Activated gamma-delta T cell treated with Interleukin-2 at 50 U/mL for 16 hours (primary cell): ENCODE measurements at places on chromosomes 5 and 9.

- no peak for DNase-seq
Observed at GRCh38 chr5:1724822-1725602, 74.6 kb downstream of the MRPL36 start.

DNA sequence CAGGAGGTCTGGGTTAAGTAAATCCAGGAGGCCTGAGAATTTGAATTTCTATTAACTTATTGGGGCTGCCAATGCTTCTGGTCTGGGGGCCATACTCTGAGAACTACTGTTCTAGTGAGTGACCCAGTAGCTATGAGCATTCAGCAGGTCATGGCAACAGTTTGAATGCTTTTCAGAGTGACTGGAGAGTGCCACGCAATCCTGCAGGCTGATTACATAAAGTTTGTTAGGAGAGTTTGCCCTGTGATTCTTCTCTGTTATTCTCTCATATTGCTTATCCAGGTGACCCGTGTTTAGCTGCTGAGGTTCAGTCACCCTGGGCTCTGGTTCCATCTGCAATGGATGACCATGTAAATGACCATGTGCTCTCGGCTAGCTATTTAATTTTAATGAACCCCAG, 22.2 kb upstream of the TMED7 start:
- DNase-seq = no peak

- no peak for DNase-seq
Observed at GRCh38 chr5:35417040-35417439, 186.8 kb upstream of the PRLR start.

DNA sequence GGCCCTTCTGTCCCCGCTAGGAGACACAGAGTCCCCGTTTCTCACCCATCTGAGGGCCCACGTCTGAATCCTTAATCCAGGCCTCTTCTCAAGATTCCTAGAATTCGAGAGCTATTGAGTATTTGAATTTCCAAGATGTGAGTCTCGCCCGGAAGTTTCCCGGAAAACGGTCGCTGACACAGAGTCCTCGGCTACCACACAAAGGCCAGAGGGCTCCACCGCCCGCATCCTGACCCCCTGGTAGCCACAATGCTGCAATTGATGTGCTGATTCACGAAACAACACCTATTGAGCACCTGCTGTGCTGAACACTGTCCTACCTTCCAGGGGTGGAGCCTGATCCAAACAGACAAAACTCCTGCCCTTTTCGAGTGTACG, 670 bp upstream of the FBP1 start:
- DNase-seq = no peak

DNA sequence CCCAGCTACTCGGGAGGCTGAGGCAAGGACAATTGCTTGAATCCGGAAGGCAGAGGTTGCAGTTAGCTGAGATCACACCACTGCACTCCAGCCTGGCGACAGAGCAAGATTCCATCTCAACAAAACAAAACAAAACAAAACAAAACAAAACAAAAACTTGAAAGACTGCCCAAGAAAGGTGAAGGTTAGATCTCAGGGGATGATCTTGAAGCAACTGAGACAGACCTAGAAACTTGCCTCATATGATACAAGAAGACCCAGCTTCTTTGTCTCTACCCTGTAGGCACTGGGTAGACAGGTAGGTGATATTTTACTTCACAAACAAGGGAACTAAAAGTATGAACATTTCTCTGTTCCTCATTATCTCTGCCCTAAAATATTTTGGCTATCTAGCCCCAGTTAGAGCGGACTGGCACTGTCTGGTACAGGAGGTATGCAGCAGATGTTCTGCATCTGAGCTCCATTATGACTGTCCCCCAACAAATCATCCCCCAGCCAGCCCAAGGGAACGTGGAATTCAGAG, 26.3 kb upstream of the SHOC1 start:
- no peak for DNase-seq

- no peak for DNase-seq
Observed at GRCh38 chr5:39461007-39461682, 36.4 kb upstream of the DAB2 start.

- no peak for DNase-seq
Observed at GRCh38 chr5:103259705-103260355, 1.3 kb downstream of the MACIR start.

DNA sequence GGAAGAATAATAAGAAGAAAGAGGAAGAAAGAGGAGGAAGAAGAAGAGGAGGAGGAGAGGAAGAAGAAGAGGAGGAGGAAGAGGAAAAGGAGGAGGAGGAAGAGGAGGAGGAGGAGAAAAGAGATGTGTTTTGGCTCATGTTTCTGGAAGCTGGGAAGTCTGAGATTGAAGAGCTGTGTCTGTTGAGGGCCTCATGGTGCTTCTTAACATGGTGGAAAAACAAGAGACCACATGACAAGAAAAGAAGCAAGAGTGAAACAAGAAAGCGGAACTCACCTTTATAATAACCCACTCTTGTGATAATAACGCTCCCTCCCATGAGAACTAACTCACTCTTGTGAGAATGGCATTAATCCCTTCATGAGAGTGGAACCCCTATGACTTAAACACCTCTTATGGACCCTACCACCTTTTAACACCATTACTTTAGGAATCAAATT, 36.1 kb upstream of the RANBP6 start:
- DNase-seq = no peak

DNA sequence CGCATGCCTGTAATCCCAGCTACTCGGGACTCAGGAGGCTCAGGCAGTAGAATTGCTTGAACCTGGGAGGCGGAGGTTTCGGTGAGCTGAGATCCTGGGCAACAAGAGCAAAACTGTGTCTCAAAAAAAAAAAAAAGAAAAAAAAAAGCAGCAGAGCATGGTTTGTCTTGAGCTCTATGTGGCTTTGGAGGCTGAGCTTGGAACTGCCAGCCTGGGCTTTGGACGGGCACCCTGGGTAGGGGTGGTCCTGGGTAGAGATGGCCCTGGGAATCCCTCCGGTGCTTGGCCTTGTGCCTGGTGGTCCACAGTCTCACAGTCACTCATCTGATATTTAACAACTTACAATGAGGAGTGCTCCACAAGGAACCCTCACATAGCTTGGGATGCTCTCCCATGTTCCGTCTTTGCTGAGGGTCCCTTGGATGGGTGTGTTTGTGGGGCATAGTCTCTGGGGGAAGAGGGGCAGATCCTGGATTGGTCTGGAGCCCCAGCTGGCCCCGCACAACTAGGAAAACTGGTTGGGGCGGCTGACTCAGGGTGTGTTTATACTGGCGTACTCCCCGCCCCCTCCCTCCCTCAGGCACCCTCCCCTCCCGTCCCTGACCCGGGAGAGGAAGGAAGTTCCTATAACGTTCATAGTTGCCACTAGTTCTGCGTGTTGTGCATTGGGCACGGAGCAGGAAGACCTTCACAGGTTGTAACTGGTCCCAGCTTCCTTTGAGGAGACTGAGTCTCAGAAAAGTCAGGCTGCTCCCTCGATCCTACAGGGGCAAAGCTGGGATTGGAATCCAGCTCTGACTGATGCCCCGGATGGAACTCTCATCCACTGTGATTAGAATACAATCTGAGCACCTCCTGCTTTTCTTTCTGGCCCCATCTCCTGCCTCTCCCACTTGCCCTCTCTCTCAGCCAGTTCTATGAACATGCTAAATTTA, 11.2 kb downstream of the IER5L start:
- no peak for DNase-seq

- DNase-seq = no peak
Observed at GRCh38 chr5:181203777-181204112, 1.3 kb downstream of the TRIM7 start.

DNA sequence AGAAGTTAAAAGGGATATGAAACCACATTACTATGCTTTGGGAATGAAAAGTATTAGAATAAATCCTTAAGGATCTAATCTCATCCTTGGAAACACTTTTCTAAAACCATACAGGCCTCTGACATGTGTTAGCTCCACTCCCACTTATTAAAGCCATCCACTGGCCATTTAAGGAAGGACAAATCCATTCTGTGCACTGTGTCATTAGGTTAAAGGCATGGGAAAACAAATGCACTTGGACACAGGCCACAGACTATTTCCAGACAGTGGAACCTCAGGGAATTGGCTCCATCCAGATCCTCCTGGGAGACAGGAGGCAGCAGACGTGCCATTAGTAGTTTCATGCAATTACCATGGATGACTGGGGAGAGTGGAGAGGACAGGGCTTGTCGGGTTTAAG, 454.9 kb downstream of the ENC1 start:
- no peak for DNase-seq

GRCh38 chr5:128904805-128905567, 60.3 kb upstream of the SLC27A6 start:
- DNase-seq = no peak

- DNase-seq = no peak
Observed at GRCh38 chr5:96219580-96220281, 213.3 kb downstream of the PCSK1 start.

- DNase-seq = no peak
Observed at GRCh38 chr9:138063033-138063432, 185.5 kb downstream of the CACNA1B start.

DNA sequence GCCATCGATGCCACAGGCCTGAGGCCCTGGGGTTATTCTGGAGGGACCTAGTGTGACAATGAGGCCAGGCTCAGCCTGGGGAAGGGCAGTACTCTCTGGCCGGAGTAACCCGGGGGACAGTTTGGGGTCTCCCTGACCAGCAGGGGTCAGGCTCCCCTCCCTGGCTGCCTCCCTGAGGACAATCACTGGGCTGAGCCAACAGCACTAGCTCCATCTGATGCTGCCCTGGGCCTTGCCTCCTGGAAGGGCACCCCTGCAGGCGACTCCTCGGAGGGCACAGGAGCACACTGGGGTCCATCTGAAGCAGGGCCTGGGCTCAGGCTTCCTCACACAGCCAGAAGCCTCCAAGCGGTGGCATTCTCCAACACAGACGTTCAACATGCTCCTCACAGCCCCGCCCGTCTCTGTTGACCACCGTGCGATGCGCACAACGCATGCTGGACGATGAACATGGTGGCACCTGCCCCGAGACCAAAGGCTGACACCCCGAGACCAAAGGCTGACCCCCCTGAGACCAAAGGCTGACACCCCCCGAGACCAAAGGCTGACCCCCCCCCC, 68.3 kb downstream of the ADAMTS2 start:
- DNase-seq = no peak

DNA sequence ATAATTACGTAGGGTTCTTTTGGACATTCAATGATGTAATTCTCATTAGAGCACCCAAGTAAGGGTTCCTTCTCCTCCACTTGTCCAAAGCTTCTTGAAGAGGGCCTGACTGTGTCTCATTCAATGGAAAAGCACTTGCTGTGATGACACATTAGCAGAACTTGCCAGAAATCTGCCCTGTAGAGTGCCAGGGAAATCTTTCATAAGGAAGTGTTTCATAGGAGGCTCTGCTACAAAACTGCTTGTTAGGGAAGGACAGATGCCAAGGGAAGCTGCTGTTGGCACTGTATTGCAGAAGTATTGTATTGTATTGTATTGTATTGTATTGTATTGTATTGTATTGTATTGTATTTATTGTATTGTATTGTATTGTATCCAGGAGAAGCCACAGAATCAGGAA, 45.5 kb upstream of the MPDZ start:
- DNase-seq = no peak

DNA sequence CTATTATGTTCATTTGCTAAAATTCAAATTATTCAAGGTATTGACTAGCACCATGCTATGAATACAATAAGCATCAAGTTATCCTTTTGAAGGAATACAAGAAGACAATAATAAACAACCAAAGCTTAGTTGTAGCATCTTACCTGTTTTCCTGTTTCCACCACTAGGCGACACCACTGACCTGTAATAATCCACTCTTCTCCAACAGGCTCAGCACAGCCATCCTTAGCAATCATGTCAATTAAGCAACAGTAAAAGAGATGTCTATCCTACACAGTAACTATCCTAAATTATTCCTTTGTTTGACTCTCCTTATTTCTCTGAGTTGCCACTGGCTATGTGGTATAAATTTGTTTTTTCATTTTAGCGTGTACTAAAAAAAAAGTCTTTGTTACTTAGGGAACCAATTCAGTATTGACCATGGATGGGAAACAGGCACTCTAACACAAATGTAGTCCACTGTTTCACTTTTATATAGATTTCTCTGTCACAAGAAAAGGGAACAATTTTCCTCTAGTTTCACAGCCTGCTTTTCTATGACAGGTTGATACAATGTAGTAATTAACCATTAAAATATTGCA, 46.2 kb downstream of the PCA3 start:
- no peak for DNase-seq

GRCh38 chr9:38338342-38339018, 54.0 kb upstream of the ALDH1B1 start:
- no peak for DNase-seq

- DNase-seq = no peak
Observed at GRCh38 chr9:21454149-21454548, 13.9 kb downstream of the IFNA1 start.

DNA sequence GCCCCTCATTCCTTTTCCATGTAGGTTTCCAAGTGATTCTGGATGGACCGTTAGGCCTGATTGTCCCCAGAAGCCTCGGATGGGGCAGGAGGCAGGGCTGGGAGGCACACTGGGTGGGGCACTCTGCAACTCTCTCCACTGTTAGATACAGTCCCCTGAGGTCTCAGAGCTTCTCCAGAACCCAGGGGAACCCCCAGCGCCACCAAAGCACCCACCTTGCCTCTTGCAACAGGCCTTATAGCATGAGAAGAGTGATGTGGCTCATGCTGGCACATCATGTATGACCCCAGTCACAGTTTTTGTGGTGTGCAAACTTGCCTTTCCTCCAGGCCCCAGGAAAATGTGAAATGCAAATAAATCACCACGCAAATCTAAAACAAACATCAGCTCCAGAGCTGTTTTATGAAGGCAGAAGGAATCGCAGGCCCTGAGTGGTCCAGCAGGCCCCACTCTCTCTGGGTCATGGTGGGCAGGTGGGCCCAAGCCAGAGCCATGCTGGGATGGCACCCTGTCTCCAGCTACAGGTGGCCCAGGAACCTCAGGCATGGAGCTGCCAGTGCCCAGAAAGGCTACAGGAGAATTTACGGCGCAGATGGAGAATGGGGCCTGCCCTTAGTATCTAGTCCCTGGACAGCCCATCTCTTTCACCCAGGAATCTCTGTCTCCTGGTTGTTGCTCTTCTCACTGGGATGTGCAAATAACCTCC, 36.3 kb upstream of the CDKN2AIPNL start:
- no peak for DNase-seq

- DNase-seq = no peak
Observed at GRCh38 chr5:58224661-58225060, 235.2 kb downstream of the PLK2 start.

DNA sequence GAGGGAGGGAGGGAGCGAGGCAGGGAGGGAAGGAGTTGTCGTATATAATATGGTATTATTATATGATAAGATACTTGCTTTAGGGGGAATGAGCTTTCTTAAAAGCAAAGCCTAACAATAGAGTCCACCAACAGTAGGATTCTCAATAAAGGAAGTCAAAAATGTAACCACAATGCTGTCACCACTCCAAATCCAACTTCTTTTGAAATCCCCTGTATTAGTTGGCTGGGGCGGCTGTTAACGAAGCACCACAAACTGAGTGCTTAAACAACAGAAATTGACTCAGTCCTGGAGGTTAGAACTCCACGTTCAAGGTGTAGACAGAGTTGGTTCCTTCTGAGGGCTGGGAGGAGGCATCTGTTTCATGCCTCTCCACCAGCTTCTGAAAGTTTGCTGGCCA, 23.1 kb downstream of the GAS1 start:
- no peak for DNase-seq
